Peyer's patch (tissue), 4 donors: ENCODE measurements at places on chromosomes 4 and X. TPM values are rescaled to one million over a fixed set of nuclear protein-coding genes. Genes with fewer than 3 reads are reported as not detected.

GRCh38 chr4:167020410-167020809 is 213.9 kb downstream of the SPOCK3 start:
- no peaks in the 10 kb centered on the region for H3K27me3 ChIP-seq
- H3K4me3 ChIP-seq, result no peak overlapping the region
- H3K27ac ChIP-seq, result no peak overlapping the region

- no peaks in the 10 kb centered on the region for H3K36me3 ChIP-seq
- no peak for DNase-seq
- H3K27ac ChIP-seq, result no peak overlapping the region
- no peaks in the 10 kb centered on the region for H3K27me3 ChIP-seq
- H3K4me1 ChIP-seq, result no peaks in the 10 kb centered on the region
- no peak overlapping the region for H3K4me3 ChIP-seq
Measured at GRCh38 chr4:168586926-168587325, 90.1 kb downstream of the PALLD start.

Gene PARM1
- total RNA-seq, result 10.7 TPM

GRCh38 chrX:47194194-47194787 is 662 bp downstream of the UBA1 start:
- peak overlapping the region; percentile 96 for H3K27ac ChIP-seq
- no peaks in the 10 kb centered on the region for H3K27me3 ChIP-seq

DNA sequence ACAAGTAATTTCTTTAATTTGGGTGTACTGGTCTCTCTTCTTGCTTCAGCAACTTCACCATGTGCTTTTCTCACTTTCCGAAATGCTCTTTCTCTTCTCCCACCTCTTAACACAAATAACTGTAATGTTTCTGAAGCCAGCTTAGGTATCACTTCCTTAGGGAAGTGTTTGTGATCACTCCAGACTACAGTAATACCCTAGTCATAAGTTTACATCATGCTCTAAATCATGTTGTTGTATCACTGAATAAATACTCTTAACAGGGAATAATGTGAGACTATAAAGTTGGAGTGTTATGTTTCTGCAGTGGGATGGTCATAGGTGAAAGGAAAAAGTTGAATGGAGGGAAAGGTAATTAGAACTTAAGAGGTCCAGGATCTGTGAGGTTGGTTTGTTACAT is 712.3 kb downstream of the C4orf33 start:
- H3K4me1 ChIP-seq, result no peaks in the 10 kb centered on the region
- DNase-seq, result no peak
- H3K27me3 ChIP-seq, result no peaks in the 10 kb centered on the region
- no peak overlapping the region for H3K27ac ChIP-seq
- H3K4me3 ChIP-seq, result no peak overlapping the region
- H3K36me3 ChIP-seq, result no peaks in the 10 kb centered on the region

DNA sequence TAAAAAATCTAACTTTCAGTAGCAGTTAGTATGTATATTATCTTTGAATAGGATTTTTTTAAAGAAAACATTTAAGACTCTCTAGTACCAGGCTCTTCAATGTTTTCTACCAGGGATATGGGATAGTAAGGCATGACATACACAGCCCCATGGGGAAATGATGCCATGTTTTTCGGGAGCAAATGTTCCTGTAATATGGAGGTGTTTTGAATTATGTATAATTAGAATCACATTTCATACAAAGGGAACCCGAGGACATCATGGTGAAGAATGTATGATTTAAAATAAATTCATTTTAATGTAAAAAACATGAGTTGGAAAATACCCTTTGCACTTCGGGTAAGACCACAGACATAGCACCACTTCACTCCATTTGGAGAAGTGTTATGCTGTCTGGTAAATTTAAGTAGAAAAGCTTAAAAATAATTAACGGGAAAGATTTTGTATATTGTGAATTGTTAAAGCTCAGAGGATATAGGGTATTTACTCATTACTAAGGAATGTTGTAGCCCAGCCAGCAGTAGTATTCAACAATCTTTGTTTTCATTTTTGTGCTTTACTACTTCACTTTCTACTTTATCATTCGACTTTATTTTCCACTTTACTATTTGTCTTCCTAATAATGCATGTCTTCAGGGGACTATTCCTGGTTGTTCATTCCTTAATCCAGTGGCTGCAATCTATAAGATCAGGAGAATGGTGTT is 2050.7 kb downstream of the ARAP2 start:
- DNase-seq, result no peak
- no peak overlapping the region for H3K27ac ChIP-seq
- H3K36me3 ChIP-seq, result no peaks in the 10 kb centered on the region
- no peaks in the 10 kb centered on the region for H3K27me3 ChIP-seq
